ENCODE measurements at places on chromosomes 6 and 20.

- no peak for DNase-seq
Measured at GRCh38 chr6:41286544-41287346, at the start of gene TREM1. TREM1 (minus strand) TSS chr6:41286682; CDS start chr6:41286655, 27 bp downstream.

DNA sequence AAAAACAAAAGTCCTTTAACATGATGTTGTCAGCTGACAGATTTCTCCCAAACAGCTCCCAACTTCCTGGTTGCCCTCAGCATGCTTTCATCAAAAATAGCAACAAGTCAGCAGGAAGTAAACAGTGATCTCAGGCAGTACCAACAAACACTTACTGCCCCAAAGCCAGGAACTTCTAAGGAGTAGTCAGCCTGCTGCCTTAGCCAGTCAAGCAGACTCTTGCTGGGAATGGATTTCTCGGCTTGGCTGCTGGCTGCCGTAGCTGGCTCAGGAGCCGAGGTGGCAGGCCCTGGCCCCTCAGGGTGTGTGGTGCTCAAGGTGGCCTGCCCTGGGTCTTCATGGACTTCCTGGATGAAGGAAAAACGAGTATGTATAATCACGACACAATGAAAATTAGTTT is 46.6 kb upstream of the EMILIN3 start:
- no peak for DNase-seq

- DNase-seq: no peak
Measured at GRCh38 chr20:44576297-44576696, 6.1 kb upstream of the PKIG start.

DNA sequence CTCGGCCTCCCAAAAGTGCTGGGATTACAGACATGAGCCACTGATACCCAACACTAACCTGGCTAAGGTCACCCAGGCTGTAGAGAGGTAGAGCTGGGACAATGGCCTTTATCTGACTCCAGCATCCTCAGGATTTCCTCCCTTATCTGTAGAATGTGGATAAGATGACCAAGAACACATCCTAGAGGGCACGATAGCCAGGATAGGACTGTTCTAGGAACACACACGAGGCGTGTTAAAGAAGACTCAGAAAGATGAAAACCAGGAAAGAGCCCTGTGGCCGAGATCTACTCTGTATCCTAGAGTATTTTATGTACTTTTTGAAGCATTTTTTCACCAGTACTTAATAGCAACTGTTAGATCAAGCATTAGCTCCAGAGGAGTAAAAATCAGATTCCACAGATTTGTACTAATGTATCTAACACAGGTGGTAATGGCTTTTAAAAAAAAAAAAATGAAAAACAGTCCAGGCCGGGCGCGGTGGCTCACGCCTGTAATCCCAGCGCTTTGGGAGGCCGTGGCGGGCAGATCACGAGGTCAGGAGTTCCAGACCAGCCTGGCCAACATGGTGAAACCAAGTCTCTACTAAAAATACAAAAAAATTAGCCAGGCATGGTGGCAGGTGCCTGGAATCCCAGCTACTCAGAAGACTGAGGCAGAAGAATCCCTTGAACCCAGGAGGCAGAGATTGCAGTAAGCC is 17.3 kb downstream of the PPP1R10 start:
- DNase-seq: no peak

DNA sequence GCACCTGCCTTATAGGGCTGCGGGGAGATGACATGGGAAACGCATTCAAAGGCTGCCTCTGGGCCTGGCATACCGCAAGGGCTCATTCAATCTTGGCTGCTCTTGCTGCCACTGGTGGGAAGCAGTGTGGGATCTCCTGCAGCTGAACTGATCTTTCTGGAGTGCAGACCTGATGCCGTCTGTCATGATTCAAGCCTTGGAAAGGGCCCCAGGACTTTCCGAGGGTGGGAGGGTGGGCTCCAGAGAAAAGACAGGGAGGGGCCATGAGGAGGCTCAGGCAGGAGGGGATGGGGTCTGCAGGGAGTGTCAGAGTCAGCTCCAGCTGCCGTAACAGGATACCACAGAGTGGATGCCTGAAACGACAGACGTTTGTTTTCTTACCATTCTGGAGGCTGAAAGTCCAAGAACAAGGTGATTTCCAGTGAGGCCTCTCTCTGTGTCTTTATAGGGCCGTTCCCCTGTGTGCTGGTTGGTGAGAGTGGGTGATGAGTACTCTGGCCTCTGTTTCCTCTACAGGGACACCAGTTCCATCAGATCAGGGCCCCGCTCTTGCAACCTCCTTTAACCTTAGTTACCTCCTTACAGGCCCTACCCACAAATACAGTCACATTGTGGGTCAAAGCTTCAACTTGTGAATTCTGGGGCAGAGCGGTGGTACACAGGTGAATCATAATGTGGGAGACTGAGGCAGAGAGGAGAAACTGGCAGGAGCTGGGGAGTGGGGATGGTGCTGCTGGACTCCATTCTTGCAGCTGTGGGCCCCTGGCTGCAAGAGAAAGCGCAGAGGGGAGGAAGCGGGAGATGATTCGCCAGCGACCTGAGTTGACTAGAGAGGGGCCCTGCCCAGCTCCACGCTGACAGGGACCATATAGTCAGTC is 148.4 kb downstream of the SYCP2 start:
- DNase-seq: no peak

GRCh38 chr6:130043344-130043743 is 25.0 kb downstream of the L3MBTL3 start:
- DNase-seq: no peak

- DNase-seq: no peak
Measured at GRCh38 chr6:82589509-82590206, 226.0 kb downstream of the TPBG start.

DNA sequence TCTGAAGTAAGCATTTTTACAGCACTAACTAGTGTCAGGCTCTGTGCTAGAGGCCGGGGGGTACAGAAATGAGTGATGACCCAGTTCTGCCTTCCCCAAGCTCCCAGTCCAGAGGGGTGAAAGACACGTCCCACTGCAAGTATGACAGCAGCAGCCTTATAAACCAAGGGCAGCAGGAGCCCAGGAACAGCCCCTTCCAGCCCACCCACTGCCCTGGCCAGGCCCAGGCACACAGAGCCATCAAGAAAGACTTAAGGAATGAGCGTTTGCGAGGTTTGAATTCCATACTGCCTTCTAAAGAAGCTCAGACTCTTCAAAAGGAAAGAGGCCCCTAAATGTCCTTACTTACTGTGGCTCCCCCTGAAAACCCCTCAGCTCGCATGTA is 10.0 kb downstream of the TRERF1 start:
- no peak for DNase-seq

GRCh38 chr6:2396846-2397630 is 151.6 kb upstream of the GMDS start:
- DNase-seq: no peak

GRCh38 chr20:11813106-11813890 is 104.4 kb upstream of the BTBD3 start:
- no peak for DNase-seq

GRCh38 chr6:15550546-15551123 is 112.2 kb downstream of the DTNBP1 start:
- DNase-seq: no peak

DNA sequence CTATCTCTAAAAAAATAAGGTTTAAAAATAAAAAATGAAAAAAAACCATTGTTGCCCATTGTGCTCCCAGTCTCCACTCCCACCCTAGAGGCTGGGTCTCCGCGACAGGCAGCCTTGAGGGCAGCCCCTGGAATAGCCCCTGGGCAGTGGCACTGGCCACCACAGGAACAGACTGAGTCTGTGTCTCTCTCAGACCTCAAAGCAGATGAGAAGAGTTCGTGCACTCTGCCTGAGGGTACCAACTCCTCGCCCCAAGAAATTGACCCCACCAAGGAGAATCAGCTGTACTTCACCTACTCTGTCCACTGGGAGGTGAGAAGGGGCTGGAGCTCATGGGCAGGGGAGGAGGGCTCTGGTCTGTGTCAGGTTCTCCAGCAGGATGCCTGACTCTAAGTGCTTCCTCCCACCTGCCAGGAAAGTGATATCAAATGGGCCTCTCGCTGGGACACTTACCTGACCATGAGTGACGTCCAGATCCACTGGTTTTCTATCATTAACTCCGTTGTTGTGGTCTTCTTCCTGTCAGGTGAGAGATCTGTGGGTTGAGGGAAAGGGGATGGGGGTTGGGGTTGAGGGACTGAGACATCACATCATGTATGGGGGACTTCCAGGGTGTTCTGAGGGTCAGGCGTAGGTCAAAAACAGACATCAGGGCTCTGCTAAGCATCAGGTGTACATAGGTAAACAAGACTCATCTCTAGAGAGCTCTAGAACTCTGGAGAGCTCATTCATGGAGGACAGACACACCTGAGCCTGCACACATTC is 35.6 kb downstream of the TM9SF4 start:
- DNase-seq: no peak

- no peak for DNase-seq
Measured at GRCh38 chr6:33709605-33710295, 1.8 kb downstream of the UQCC2 start.

DNA sequence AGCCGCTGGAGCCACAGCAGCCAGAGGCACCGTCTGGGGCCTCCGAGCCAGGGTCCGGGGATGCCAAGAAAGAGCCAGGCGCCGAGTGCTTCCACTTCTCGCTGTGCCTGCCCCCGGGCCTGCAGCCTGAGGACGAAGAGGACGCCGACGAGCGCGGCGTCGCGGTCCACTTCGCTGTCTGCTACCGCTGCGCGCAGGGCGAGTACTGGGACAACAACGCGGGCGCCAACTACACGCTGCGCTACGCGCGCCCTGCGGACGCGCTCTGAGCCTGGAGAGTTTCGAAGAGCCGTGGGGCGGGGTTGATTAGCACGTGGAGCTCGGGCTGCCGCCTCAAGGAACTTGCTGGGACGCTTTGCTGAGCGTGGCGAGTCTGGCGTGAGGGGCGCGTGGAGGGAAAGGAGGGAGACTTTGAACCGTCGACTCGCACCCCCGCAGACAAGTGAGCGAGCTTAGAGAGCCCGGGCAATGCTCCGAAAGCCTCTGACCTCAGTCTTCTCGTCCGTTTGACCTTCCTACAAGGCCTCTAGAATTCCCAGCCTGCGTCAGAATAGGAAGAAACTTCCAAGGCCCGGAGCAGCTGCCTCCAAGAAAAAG is 1.3 kb downstream of the PPP1R3G start:
- no peak for DNase-seq

GRCh38 chr6:40391851-40392517 is 195.2 kb downstream of the LRFN2 start:
- DNase-seq: no peak

DNA sequence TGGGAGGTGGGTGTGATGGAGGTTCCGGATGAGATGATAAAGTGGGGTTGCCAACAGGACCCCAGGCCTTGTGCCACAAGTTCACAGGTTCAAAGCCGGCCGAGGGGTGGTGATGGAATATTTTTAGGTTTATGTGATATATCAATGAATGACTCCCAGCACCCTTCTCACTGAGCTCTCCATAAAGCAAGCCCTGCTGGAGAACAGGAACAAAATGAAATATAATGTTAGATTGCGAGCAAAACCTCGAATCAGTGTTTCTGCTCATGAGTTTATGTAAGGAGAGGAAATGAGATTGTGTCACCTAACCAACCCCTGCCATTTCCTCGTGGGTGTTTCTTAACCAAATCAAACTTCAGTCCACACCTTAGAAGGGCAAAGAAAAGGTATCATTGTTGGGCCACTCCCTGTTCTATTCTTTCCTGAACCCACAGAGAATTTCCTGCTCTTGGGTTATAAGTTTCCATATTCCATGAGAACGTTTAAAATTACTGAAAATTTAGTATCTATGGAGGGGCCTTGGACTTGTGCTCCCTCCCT is 192.2 kb upstream of the EXOC2 start:
- no peak for DNase-seq

- DNase-seq: no peak
Measured at GRCh38 chr6:28154357-28154756, 12.7 kb downstream of the ZKSCAN8 start.

DNA sequence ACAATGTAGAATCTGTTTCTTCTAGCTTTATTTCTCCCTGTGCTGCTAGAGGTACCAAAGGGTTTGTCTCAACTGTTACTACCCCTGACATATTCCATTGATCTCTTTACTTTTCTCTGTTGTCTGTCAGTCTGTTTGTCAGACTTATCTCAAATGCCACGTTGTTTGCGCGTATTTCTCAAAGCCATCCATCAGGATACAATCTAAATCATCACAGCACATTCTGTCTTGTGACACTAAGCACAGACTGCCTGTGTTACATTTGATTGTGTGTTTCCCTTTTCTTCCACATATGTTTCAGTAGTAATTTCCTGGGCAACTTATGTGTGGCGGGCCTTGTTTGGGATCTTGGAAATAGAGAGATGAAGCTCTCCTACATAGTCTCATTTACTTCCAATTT is 30.2 kb upstream of the SERINC3 start:
- DNase-seq: no peak

- DNase-seq: no peak
Measured at GRCh38 chr6:117306227-117306790, 41.0 kb downstream of the VGLL2 start.

DNA sequence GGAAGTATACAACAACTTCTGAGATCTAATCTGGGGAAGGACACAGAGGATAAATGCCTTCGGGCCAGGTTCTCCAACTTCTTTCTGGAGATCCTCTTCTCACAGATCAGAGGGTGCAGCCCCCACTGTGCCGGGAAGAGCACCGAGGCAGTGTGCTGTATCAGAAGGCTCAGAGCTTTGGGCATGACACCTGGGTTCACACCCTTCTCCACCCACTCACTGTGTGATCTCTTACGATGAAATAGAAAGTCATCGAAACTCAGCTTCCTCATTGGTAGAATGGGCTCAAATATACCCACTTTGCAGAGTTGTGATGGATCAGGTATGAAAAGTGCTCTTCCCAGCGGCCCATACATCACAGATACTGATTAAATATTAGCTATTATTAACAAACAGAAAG is 347.5 kb upstream of the SOX4 start:
- no peak for DNase-seq

DNA sequence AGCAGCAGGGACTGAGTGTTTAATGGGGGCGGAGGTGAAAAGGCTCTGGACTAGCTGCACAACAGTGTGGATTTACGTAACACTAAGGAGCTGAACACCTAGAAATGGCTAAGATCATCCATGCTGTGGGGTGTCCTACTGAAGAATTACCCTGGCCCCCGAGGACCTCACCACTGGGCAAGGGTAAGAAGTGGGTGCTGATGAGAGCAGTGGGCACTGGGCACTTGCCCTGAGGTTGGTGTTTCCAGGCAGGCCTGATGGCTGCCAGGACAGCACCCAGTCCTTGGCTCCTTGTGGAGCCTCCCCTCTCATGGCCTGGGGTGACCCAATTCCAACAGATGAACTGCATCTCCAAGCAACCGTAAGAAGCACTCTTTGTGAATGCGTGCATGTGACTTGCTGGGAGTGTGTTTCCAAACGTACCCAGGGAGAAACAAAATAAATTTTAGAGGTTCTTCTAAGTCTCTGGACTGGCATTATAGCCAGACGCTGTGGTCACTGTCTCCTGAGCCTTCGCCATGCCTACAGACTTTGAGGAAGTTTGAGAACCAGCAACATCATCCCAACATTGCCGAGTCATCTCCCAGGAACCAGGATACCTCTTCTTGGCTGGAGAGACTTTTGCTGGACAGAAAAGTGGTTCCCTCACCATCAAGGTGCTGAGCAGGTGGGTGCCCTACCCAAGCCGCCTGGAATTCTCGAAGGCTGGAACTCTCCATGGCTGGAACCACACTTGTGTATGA is 245.9 kb downstream of the ERMARD start:
- no peak for DNase-seq

GRCh38 chr20:63509088-63509564 is 10.2 kb upstream of the EEF1A2 start:
- DNase-seq: no peak

- DNase-seq: no peak
Measured at GRCh38 chr6:40504274-40504673, 82.9 kb downstream of the LRFN2 start.

Measured in central memory CD4-positive, alpha-beta T cell (primary cell).